ENCODE measurements at places on chromosomes 3 and 15.

GRCh38 chr3:190326930-190327329, 4.7 kb upstream of the CLDN1 start:
- DNase-seq: no peak

DNA sequence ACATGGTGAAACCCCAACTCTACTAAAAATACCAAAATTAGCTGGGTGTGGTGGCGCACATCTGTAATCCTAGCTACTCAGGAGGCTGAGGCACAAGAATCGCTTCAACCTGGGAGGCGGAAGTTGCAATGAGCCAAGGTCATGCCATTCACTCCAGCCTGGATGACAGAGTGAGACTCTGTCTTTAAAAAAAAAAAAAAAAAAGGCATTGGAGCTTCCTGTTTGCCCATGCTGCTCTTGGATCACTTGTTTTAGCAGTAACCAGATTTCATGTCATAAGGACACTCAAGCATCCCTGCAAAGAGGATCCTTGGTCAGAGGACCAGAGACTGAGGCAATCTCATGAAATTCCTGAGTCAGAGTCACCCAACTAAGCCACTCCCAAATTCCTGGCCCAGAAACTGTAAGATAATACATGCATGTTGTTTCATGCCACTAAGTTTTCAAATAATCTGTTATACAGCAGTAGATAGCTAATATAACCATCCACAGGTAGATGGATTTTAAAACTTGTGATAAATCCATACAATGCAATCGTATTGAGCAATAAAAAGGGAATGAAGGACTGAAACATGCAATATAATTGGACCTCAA, 82.0 kb upstream of the XXYLT1 start:
- DNase-seq: no peak

GRCh38 chr3:67635806-67636205, 18.6 kb downstream of the SUCLG2 start:
- DNase-seq: no peak

DNA sequence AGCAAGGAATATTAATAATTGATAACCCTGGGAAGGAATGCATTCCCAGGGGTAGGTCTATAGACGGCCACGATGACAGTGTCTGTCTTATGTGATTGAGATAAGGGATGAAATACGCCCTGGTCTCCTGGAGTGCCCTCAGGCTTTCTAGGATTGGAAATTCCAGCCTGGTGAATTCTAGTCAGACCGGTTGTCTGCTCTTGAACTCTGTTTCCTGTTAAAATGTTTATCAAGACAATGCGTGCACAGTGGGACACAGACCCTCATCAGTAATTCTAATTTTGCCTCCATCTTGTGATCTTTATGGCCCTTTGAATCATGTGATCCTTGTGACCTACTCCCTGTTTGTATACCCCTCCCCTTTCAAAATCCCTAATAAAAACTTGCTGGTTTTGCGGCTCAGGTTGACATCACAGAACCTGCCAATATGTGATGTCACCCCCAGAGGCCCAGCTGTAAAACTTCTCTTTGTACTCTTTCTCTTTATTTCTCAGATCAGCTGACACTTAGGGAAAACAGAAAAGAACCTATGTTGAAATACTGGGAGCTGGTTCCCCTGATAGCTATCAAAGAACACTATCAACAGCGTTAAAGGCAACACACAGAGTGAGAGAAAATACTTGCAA, 183.3 kb downstream of the PDE8A start:
- DNase-seq: no peak

DNA sequence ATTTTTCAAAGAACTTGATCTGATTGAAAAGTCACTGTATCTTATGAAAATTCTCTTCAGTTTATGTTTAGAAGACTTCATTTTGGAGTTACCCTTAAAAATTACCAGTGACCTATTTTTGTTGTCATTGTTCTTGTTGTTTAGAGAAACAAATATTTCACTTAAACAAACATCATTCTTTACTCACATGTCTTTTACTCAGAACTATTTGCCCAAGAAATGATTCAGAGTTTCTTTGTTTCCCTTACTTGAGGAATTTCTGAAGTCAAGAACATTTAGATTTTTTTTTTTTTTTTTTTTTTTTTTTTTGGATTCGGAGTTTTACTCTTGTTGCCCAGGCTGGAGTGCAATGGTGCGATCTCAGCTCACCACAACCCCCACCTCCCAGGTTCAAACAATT, 259.6 kb upstream of the UBE2E1 start:
- no peak for DNase-seq

GRCh38 chr15:88954431-88955277, 41.5 kb upstream of the MFGE8 start:
- no peak for DNase-seq

Measured in stimulated activated CD4-positive, alpha-beta T cell treated with anti-CD3 and anti-CD28 coated beads, Interleukin-1b, Interleukin-23, amount 100 ng/mL, for 4 hours (primary cell).